ENCODE measurements at places on chromosomes 5 and 9. TPM values are rescaled to one million over a fixed set of nuclear protein-coding genes. Genes with fewer than 3 reads are reported as not detected.

The NUP155 gene
- total RNA-seq = 48.9 TPM

- peaks cover 23% of the 10 kb centered on the region for H3K27me3 ChIP-seq
- DNase-seq = no peak
- no peak overlapping the region for H3K27ac ChIP-seq
- H3K36me3 ChIP-seq = no peaks in the 10 kb centered on the region
Measured at GRCh38 chr5:171794470-171794960, 8.9 kb downstream of the SMIM23 start.

DNA sequence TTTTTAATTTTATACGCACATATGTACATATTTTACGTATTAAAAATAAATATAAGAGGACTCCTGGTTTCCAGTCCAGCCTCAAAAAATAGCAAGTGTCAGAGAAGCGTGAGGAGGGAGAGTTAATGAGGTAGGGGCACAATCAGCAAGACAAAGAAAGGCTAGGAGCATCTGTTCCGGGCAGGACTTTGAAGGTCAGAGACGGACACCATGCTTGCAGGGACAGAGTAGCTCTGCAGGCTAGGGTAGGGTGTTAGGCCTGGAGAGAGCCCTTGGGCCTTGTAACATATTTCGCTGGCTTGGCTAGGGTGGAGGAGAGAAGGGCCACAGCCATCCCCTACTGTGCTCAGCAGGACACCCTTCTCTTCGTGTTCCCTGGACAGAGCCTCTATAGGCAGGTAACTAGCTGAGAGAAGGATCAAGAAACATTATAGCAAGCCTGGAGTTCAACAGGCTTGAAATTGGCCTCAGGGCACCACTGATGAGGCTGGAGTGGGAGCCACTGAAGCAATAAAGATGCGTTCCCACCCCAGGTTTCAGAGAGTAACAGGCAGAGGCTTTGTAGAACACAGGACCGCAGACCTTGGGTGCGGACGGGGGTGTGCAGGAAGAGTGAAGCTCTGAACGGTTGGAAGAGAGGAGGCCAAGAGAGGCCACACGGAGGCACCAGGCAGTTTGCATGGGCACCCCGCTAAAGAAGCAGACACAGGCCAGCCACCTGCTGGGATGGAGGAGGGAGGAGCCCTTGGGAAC lies 9.7 kb upstream of the IPPK start:
- DNase-seq = no peak
- no peaks in the 10 kb centered on the region for H3K27me3 ChIP-seq
- H3K4me3 ChIP-seq = no peak overlapping the region
- H3K36me3 ChIP-seq = no peaks in the 10 kb centered on the region
- no peak overlapping the region for H3K27ac ChIP-seq
- no peaks in the 10 kb centered on the region for H3K4me1 ChIP-seq

GRCh38 chr5:39273314-39273954 lies 54.1 kb upstream of the FYB1 start:
- peak overlapping the region; percentile 100 for H3K27ac ChIP-seq
- peaks cover 9% of the 10 kb centered on the region for H3K36me3 ChIP-seq
- no peaks in the 10 kb centered on the region for H3K27me3 ChIP-seq
- H3K4me3 ChIP-seq = no peak overlapping the region

DNA sequence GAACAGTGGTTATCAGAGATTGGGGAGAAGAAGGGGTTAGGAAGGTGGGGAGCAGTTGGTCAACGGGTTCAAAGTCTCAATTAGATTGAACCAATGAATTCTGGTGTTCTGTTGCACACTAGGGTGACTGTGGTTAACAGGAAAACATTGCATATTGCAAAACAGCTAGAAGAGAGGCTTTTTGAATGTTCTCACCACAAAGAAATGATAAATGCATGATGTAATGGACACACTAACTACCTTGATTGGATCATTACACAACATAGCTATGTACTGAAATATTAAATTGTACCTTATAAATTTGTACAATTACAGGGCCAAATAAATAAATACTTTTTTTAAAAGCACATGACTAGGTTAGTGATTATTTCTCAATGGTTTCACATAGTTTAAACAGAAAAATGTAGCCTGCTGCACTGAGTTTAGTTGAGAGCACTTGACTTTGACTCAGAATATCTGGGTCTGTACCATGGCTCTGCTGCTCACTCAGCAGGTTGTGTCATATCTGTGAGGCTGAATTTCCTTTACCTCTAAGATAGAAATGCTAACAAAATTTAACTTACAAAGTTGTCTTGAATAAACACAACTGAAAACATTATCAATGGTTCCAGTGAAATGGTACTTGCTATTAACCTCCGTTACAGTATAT lies 30.4 kb downstream of the NUDT12 start:
- H3K4me3 ChIP-seq = no peak overlapping the region
- no peaks in the 10 kb centered on the region for H3K36me3 ChIP-seq
- peaks cover 5% of the 10 kb centered on the region for H3K27me3 ChIP-seq

- H3K36me3 ChIP-seq = no peaks in the 10 kb centered on the region
- H3K27ac ChIP-seq = no peak overlapping the region
- no peak for DNase-seq
- peaks cover 25% of the 10 kb centered on the region for H3K27me3 ChIP-seq
- H3K4me3 ChIP-seq = no peak overlapping the region
- H3K4me1 ChIP-seq = no peaks in the 10 kb centered on the region
Measured at GRCh38 chr5:553874-554273, 29.6 kb upstream of the SLC9A3 start.

DNA sequence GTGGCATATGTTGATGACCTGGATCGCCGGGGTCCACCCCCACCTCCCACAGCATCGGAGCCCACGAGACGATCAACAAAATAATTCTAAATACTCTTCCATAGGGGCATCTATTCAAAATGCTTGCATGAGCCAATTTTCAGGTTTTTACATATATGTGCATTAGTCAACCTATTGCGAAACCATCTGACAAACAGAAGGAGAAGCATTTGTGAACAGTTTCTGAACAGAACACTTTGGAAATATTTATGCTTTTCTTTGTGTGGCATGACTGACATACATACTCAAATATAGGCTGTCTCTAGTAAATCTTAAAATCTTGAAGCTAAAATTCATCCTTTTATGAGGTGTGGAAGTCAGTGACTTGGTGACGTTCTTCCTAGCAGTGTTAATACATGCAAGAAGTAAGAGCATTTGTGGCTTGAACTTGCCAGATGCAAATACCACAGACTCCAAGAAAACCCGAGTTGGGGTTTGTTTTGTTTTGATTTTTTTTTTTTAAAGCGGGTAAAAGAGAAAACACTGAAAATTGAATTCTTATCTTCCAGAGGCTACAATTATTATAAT lies 5.3 kb downstream of the GPR151 start:
- H3K27me3 ChIP-seq = no peaks in the 10 kb centered on the region
- DNase-seq = no peak
- H3K4me1 ChIP-seq = no peaks in the 10 kb centered on the region
- H3K36me3 ChIP-seq = peaks cover 3% of the 10 kb centered on the region
- no peak overlapping the region for H3K27ac ChIP-seq
